ENCODE measurements at places on chromosomes 6 and 20.

GRCh38 chr6:137033828-137034227 lies 10.9 kb downstream of the IL20RA start:
- DNase-seq, result peak; percentile 91

GRCh38 chr6:89682991-89683390 lies 44.4 kb upstream of the LYRM2 start:
- DNase-seq, result no peak

GRCh38 chr6:47239546-47239945 lies 70.2 kb downstream of the TNFRSF21 start:
- no peak for DNase-seq

GRCh38 chr6:14547284-14547998 lies 429.9 kb downstream of the CD83 start:
- DNase-seq, result no peak

DNA sequence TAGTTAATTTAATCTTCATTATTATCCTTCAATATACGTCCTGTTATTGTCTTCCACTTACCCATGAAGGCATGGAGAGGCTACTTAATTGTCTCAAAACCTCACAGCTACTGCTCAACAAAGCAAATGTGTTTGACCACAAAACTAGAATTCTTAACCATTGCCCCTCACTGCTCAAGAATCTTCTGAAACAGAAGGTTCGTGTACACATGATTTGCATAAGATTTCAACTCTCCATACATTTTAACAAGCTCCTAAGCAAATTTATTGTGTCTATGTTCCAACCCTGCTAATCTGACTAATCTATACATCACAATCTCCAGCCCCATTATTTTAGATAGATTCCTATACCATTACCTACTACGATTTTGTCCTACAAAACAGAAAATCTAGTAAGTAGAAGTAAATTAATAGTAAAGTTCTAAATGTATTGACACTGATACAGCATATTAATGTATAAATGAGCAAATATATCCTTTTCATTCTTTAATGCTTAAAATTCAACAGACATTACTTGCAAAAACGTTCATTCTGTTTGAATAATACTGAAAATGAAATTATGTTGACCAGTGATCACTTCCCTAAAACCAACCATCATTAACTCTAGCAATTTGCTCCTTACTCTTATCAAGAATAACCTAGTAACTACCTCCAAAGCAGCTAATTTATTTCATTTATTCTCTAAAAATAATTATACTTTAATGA lies 89.7 kb upstream of the RNF217 start:
- no peak for DNase-seq

- DNase-seq, result no peak
These were observed at the start of gene BMP2 for GRCh38 chr20:6767536-6768227. Gene BMP2, plus strand, starts transcription at chr20:6767686. Its CDS starts 2,441 bp downstream, at chr20:6770127.

- DNase-seq, result no peak
These were observed 70.5 kb upstream of the FKBP1C start for GRCh38 chr6:63140692-63141318.

- no peak for DNase-seq
These were observed 39.2 kb downstream of the KIF3B start for GRCh38 chr20:32316667-32317066.

GRCh38 chr6:73854998-73855718 lies 159.2 kb downstream of the CD109 start:
- DNase-seq, result peak; percentile 51

GRCh38 chr6:78513856-78514255 lies 353.5 kb upstream of the IRAK1BP1 start:
- no peak for DNase-seq

- DNase-seq, result no peak
These were observed 169.1 kb downstream of the NKAIN2 start for GRCh38 chr6:123972600-123973294.

DNA sequence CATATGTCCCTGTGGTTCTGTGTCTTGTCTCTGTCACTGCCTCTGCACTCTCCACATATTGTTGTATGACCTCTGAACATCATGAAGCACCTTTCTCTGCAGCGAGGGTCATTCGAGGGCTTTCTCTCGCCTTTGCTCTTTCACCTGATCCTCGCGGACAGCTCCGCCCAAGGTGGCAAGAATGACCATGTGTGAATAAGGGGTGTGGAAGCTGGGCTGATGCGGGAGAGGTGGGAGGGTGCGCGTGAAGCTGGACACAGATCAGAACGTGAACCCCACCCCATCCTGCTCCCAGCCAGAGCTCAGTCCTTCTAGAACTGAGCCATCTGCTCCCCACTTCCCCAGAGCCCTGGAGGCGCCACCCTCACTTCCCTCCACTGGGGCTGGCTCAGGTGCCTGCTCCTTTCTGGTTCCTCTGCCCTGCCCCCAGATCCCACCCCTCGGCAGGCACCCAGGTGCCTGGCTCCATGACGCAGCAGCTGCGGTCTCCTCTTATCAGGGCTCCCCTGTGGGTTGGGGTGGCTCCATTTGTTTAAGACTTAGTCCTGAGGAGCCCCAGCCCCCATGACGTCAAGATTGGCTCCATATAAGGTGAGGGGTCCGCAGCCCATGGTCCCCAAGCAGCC lies at the start of gene MUCL3:
TSS of gene MUCL3 (plus strand) at position 613 of the 626 bp plus-strand sequence. CDS start 27 bp downstream, outside the sequence.
- no peak for DNase-seq

DNA sequence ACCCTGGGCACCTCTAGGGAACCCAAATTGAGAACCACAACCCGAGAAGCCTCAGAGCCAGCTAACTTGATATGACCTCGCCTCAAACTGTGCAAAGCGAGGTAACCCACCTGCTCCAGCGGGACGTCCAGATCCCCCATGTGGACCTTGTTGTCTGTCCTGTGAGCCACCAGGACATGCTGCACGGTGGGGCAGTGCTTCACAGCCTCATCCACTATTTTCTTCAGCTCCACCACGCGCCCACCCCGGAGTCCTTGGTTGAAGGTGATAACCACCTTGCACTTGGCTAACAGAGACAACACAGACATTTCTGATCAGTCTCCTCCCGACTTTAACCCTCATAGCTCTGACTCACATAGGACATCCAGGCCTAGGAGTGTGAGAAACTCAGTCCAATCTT lies 30.8 kb upstream of the APMAP start:
- no peak for DNase-seq

- no peak for DNase-seq
These were observed 612.3 kb upstream of the ZNF337 start for GRCh38 chr20:26308961-26309360.

DNA sequence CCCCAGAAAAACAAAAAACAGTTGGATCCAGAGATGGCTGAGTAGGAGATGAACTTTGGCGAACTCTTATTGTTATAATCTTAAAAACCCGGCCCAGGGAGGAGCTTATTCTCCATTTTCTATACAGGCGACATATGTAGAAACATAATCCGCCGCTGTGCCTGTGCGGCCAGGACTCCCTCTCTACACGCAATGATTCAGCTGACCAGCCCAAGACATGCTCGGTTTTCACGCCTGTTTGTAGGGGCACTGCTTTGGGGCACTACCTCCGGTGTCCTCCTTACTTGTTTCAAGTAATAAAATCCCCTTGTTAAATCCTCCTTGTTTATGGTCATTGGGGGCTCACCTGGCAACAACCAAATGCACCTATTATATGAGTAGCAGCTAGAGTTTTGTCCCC lies 89.9 kb downstream of the SEL1L2 start:
- DNase-seq, result no peak

GRCh38 chr6:108549741-108550140 lies 11.0 kb upstream of the FOXO3 start:
- peak; percentile 5 for DNase-seq

GRCh38 chr6:73169111-73169510 lies 56.2 kb downstream of the KHDC1L start:
- DNase-seq, result no peak

GRCh38 chr20:60585651-60586050 lies 627.4 kb downstream of the CDH26 start:
- DNase-seq, result no peak

DNA sequence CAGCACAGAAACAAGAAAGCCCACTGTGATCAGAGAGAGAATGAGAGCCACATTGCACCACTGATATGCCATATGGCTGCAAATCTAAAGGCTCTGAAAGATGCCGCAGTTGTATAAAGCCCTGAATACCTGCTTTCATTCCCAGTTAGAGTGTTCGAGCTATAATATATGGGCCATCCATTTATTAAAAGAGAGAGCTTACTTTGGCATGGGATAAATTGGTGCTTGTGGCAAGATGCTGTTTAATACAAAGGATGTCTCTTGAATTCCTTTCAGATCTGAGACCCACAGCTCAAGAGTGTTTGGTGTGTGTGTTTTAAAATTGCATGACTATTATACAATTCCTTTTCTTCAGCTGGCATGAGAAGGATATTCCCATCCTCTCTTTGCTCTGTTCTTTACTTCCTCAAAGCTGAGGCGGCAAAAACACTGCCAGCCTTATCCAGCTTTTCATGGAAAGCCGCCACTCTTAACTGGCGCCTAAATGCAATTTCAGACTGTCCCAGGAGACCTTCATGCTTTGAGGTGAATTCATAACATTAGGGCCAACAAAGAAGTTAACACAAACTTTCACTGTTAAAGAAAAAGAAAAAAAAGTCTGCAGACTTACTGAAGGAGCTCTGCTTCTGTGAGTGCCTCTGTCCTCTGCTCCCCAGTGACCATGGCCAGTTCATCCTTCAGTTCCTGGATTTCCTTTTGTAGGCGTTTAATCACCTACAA lies 147.6 kb downstream of the KIF6 start:
- DNase-seq, result no peak

DNA sequence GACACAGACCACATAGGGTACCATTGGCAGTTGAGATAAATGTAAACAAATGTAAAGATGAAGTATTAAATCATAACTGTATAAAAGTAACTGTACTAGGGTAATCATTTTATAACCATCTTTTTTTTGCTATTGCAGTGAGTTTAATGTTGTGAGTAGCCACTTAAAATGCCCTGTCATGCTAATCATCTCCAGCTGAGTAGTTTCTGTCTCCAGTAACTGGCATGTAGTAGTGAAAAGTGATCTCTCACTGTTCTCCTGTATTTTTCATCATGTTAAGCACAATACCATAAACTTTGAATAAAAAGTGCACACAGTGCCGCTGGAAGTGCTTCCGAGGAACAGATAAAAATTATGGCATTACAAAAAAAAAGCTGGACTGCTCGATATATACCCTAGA lies 45.0 kb upstream of the OPRM1 start:
- DNase-seq, result no peak

- no peak for DNase-seq
These were observed 29.2 kb upstream of the DST start for GRCh38 chr6:56671651-56672461.

- DNase-seq, result no peak
These were observed 114.6 kb downstream of the MCHR2 start for GRCh38 chr6:99879431-99879830.

- DNase-seq, result no peak
These were observed 97.9 kb downstream of the SOD2 start for GRCh38 chr6:159595173-159595572.

GRCh38 chr6:80095600-80095999 lies 10.9 kb upstream of the BCKDHB start:
- DNase-seq, result no peak

DNA sequence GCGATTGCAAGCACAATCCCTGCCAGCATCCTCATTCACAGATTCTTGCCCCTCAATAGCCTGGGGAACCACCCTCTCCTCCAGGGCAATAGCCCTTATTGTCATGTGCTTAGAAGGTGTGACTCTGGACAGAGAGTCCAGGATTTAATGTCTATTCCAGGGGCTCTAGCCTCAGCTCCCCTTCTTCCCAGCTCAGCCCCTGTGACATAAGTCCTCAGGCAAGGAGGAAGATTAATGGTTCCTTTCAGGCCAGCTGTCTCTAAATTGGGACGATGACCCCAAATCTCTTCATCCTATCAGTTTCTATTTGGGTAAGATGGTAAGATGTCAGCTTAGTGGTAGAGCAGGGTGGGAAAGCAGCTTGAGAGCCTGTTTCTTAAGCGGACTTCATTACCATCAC lies 8.1 kb downstream of the LRFN2 start:
- no peak for DNase-seq

- DNase-seq, result no peak
These were observed 131.5 kb upstream of the RALGAPA2 start for GRCh38 chr20:20843982-20844381.

DNA sequence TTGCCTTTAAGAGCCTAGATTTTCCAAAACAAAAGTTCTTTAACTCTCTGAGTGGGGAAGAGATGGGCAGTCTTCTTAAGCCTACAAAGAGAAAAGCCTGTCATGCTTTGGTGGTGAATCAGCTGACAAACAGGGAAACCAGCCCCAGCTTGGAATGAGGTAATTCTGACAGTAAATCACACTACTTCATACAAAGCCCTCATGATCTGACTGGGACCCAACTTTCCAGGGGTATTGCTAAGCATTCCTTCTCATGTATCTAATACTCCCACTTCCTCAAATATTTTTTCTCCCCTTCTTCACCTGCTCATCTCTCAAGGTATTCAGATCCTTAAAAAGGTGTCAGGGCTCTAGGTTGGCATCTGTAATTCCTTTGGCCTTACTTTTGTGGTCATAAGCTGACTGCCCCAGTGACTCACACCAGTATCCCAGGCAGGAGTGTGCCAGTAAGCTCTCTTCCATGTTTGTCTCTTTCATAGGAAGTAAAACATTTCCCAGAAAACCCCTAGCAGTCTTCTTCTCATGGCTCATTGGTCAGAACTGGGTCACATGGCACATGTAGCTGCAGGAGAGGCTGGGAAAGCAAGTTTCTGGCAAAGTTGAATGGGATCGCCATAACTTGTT lies 15.0 kb upstream of the TBC1D22B start:
- DNase-seq, result peak; percentile 60

DNA sequence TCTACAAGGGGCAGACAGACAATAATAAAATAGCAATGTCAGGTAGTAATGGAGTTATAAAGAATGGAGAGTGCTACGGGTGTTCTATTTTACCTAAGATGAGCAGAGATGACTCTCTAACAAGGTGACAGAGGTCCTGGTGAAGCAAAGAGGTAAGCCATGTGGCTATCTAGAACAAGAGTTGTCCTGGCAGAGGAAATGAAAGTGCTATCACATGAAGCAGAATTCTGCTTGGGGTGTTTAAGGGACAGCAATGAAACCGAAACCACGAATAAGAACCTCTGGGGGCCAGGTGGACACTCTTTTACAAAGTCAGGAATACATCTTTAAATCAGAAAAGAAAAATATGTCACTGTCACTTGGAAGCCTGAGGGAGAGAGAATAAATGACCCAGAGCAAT lies 37.9 kb upstream of the IRAK1BP1 start:
- no peak for DNase-seq
